Aorta (tissue), 5 donors: ENCODE measurements at places on chromosomes 16 and 17. TPM values are rescaled to one million over a fixed set of nuclear protein-coding genes. Genes with fewer than 3 reads are reported as not detected.

- no peak for DNase-seq
Measured at GRCh38 chr16:78749745-78750268, 650.4 kb downstream of the WWOX start.

GRCh38 chr16:80063031-80063712 lies 462.6 kb upstream of the MAF start:
- DNase-seq = no peak

TBC1D28 gene
- polyA plus RNA-seq = not detected

CMTM2 gene
- not detected for polyA plus RNA-seq

MFAP4 gene
- 324 TPM for polyA plus RNA-seq
